ENCODE measurements at places on chromosomes 16 and 17. TPM values are rescaled to one million over a fixed set of nuclear protein-coding genes. Genes with fewer than 3 reads are reported as not detected.

Gene FOXL1
- 6.0 TPM for total RNA-seq

Gene TBC1D3C
- total RNA-seq: not detected

Gene SLFN12L
- total RNA-seq: not detected

Gene MT1G
- total RNA-seq: 14.0 TPM

Gene STAC2
- total RNA-seq: not detected

Gene PLCG2
- total RNA-seq: 0.94 TPM

Gene CDC27
- 60.3 TPM for total RNA-seq

Gene OTOA
- not detected for total RNA-seq

Gene TTLL6
- total RNA-seq: not detected

Gene CDRT15L2
- not detected for total RNA-seq

Gene KRT33A
- total RNA-seq: not detected

Gene UQCRC2
- total RNA-seq: 146 TPM

Gene VAT1L
- not detected for total RNA-seq

Gene KRTAP2-1
- not detected for total RNA-seq

Gene SP6
- 2.5 TPM for total RNA-seq

Gene NLRC5
- 1.5 TPM for total RNA-seq

Gene SLC39A11
- 23.6 TPM for total RNA-seq

Gene TMC6
- 34.8 TPM for total RNA-seq

Gene MXRA7
- 125 TPM for total RNA-seq

Gene NOD2
- 1.2 TPM for total RNA-seq

Gene NOTUM
- not detected for total RNA-seq

Gene TK1
- total RNA-seq: 150 TPM

Gene QPRT
- 6.2 TPM for total RNA-seq

Gene IRX3
- 8.7 TPM for total RNA-seq

Gene TMEM92
- total RNA-seq: 3.4 TPM

Gene RFWD3
- 22.2 TPM for total RNA-seq

Gene CCR7
- not detected for total RNA-seq

Gene PRAC2
- not detected for total RNA-seq

Gene ENO3
- total RNA-seq: 0.86 TPM

Gene MPV17L
- 1.5 TPM for total RNA-seq

Gene CRHR1
- not detected for total RNA-seq

Gene MSLN
- 3.8 TPM for total RNA-seq

Gene PFAS
- total RNA-seq: 17.4 TPM

Gene SOCS3
- total RNA-seq: 18.4 TPM

Gene SLC13A2
- not detected for total RNA-seq

Gene ATXN7L3
- 55.4 TPM for total RNA-seq

Gene SLFN13
- 2.7 TPM for total RNA-seq

Gene WFIKKN2
- not detected for total RNA-seq

Gene CACNG1
- total RNA-seq: not detected

Gene ZFHX3
- total RNA-seq: 2.6 TPM

Gene GRAPL
- not detected for total RNA-seq

Gene CCNF
- total RNA-seq: 35.5 TPM

Gene SRCIN1
- total RNA-seq: 1.0 TPM

Gene SHPK
- 11.2 TPM for total RNA-seq

Gene GUCY2D
- total RNA-seq: 0.04 TPM

Gene ZPBP2
- not detected for total RNA-seq

Gene ERN2
- not detected for total RNA-seq

Gene WFDC1
- not detected for total RNA-seq

Gene GRB7
- 31.5 TPM for total RNA-seq

Gene ACSM5
- total RNA-seq: not detected

Gene IL21R
- total RNA-seq: 0.19 TPM

Gene PRSS22
- 2.8 TPM for total RNA-seq

Gene KRTAP9-8
- not detected for total RNA-seq
